ENCODE measurements at places on chromosomes 4 and X.

- no peak for DNase-seq
These were observed 353.8 kb upstream of the CASK start for GRCh38 chrX:42276982-42277690.

- DNase-seq = no peak
These were observed 8.8 kb upstream of the RASL11B start for GRCh38 chr4:52853351-52853750.

DNA sequence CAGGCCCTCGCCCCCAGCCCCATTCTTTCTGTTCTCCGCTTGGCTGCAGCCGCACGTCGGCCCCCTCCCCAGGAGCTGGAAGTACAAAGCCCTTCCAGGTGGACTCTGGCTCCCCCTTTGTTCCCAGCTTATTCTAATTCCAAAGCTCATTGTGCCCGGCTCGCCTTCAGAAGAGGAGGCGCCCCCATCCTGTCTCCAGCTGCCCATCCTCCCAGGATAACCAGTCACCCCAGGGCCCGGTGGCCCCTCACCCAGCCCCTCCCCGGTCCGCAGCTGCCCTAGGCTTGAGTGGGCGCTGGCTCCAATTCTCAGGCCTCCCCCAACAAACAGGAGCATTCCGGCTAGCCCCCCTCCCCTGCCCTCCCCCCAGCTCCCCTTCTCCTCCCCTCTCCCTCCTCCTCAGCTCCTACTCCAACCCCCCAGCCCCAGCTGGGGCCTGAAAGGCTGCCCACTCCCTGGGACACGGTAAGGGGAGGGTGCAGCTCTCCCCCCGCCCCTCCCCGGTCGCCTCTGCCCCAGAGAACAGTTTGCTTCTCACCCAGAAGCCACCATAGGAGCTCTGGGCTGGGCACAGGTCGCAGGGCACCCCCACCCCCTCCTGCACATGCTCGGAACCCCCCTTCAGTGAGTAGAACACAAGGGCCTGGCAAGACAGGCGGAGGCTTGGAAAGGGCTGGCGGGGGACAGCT, 3.1 kb upstream of the SLC6A8 start:
- no peak for DNase-seq

- no peak for DNase-seq
These were observed 237.8 kb upstream of the PGRMC2 start for GRCh38 chr4:128525387-128525786.

DNA sequence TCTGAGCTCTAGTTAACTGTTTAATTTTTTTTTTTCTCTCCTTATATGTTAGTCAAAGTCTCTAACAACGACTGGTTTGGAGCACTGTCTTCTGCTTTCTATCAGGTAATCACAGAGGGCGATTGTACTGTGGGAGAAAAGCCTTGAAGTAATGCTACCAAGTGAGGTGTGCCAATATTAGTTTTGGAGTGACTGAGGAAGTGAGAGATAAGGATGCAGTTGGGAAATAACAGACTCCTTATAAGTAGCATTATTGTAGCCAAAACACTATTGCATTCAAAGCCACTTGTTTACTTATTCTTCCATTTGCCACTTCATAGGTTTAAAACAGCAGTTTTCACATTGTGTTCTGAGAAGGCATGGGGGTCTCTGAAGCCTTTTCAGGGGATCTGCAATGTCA, 79.1 kb upstream of the SLC6A14 start:
- no peak for DNase-seq

DNA sequence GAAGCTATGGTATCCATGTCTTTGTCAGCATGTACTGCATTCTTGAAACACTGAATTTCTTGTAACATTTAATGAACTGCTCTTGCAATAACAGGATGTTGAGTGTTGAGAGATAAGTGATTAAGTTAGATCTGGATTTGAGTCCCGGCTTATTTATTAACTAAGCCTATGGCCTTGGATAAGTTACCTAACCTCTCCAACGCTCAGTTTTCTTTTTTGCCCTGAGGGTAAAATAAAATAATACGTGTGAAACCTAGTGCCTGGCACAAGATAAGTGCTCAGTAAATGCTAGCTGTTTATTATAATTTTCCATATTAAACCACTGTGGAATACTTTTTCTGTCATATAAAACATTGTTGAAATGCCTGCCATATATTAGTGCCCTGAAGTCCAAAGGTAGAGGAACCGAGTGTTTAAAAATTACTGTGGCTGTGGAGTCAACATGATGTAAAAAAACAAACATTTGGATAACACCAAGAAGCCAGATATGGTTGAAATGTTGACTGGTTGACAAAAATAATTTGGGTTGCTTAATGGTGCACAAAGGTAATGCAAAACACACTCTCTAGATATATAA, 58.6 kb upstream of the ALB start:
- DNase-seq = no peak

DNA sequence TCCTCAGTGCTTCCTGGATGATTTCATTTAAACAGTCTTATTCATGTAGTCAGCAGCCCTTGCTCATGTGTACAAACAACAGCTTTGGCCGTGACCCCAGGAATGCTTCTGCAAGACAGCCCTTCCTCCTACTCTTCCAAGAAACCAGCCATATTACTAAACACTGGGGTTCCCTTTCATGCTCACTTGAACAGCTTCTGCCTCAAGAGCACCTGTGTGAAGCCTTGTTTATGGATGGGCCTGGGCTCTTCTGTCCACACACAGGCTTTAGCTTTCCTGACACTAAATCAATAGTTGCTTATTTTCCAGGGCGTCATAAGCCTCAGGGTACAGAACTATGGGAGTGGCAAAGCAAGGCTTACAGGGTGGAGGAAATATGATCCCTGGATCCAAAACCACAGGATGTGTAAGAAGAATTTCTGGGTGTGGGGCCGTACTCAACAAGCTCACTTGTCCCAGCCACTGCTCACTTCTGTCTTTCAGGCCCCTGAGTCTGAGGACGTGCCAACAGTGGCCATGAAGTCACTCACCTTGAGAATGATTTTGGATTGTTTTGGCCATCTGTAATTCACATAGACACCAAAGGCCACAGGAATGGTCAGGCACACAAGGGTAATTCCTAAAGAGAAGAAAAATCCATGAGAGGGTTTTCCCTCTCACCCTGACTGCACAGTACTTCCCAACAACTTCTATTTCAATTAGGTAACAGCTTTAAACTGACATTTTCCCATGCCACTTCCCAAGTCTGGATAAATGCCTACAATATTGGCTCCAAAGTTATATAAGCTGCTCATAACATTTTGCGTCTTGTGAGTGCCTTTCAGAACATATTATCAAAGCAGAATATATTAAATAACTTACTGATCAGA, 17.7 kb downstream of the SLC10A6 start:
- peak; percentile 14 for DNase-seq

DNA sequence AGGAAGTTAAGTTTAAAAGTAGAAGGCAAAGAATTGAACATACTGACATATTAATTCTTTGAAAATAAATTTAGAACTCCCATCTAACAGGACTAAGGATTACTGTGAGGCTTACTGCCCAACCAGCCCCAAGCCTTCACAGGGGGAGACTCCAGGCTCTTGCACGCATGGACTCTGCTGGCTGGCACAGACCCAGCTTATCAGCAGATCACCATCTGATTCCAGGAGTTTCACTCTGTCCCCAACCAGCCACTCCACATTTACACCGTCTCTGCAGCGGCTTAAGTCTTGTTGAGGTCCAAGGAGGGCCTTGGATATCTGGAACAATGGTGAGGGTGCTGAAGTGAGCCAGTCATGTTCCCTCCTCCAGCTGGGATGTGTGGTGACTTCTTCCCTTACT, 16.4 kb upstream of the OTUD4 start:
- no peak for DNase-seq

DNA sequence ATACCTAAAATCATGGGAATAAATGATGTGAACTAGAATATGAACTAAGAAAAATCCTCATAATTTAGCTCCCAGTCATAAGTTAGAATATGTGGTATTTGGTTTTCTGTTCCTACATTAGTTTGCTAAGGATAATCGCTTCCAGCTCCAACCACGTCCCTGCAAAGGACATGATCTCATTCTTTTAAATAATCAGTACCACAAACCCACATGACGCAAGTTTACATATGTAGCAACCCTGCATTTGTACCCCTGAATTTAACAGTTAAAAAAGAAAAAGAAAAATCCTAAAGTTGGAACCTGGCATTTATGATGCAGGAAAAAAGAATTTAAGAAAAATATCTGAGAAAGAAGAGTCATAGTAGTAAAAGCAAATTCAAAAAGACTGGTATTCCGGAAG, 13.3 kb downstream of the UBA6 start:
- no peak for DNase-seq

GRCh38 chrX:72125331-72126047, 6.2 kb downstream of the RTL5 start:
- DNase-seq = no peak

DNA sequence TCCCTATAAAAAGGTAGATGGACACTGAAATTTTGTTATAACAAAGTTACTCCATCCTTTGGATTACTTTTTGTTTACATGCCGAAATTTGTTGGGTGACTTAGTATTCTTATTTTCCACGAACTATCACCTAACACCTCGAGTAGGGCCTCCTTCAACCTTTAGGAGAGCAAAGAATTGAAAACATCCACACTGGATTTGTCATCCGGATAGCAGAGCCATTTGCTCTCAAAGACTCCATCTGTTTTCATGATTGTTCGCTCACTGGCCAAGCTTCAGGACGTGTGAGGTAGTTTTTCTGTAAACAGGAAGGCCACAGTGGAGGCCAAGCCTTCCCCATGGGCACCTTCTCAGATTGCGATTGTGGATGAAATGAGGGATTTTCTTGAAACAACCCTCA, at the start of gene ADAD1:
Gene ADAD1, plus strand, starts transcription at position 301 of the 400 bp plus-strand sequence. CDS start 1,059 bp downstream, outside the sequence.
- no peak for DNase-seq

DNA sequence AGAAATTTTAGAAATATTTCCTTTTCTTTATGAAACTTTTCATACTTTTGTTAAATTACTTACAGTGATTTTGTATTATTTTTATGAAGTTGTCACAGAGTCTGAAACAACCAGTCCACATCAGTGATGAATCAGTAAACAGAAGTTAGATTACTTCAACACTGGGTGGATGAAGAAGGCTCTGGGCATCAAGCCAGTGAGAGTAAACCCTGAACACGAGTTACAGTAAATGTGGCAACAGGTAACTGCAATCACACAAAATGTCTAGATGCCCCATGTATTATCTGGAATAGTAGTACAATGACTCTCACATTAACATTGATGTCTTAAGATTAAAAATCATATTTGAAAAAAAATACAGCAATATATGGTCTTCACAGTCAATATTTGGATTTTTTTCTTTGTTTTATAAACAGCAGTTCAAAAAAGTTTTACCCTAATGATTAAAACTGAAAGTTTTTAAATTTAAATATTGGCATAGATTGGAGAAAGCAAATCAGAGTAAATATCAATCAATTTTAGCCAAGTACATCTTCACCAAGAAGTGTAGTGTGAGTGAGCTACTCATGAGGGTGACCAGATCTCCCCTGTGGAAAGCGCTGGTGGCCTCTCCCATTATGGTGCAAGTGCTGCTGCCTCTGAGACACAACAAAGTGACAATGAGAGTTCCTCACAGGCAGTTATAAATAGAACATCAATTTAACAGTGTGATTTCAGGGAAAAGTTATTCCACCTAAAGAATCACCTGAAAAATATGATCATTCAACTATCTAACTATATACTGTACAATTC, 63.2 kb upstream of the UGT2B7 start:
- no peak for DNase-seq

DNA sequence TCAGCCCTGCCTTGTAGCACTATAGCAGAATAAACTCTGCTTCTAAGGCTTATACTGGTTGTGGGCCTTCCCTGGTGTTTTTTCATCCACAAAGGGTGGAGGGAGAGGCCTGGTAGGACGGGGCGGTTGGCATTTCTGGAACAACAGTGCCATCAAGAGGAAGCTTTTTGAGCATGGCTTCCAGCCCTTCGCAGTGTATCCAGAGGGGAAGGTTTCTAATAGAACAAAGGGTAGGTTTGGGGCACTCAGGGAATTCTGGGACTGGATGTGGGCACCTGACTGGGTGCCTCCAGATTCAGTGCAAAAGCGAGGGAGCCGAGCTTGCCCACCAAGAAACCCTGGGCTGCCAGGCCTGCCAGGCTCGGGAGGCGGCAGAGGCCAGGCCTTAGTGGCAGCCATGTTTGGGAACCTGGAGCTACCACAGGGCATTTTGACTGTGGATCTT, 229.6 kb upstream of the AGTR2 start:
- DNase-seq = peak; percentile 90

DNA sequence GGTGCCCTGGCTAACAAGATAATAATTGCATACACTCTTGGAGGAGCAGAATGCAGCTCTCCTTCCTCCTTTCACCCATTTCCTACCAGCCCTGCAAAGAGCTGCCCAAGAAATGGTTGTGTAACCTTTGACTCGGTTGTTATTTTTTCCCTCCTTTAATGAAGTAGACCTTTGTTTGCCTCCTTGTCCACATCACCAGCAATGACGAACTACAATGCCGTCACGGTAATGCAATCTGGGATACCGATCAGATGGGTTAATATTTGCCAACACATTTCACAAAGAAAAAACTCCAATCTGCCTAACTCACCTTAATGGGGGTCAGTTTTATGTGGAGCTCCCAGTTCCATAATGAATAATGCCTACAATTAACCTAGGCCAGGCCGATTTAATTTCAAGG, 32.0 kb downstream of the GPRIN3 start:
- DNase-seq = no peak

GRCh38 chr4:120403296-120403695, 336.6 kb upstream of the MAD2L1 start:
- DNase-seq = no peak

- DNase-seq = no peak
These were observed 685 bp downstream of the RAB9B start for GRCh38 chrX:103831342-103831802.

GRCh38 chr4:35250331-35250730, 994.0 kb downstream of the ARAP2 start:
- DNase-seq = no peak

DNA sequence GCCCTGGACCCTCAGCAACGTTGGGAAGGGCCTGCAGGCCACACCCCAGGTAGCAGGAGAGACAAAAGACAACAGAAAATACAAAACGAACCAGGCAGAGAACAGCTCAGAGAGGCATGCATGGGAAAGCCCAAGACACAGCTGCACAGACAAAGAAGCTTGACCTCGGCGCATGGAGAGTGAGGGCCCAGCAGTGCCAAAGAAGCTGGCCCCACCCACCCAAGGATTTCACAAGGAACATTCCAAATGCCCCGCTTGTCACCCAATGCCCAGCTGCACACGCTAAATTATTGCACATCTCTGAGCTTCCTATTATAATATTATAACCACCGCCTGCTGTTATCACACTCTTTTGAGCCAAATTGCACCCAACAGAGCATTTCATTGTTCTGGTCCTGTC, 147.7 kb upstream of the TBL1X start:
- no peak for DNase-seq

GRCh38 chr4:98746530-98746929, 88.1 kb upstream of the TSPAN5 start:
- no peak for DNase-seq
